ENCODE measurements at places on chromosomes 3 and 15.

DNA sequence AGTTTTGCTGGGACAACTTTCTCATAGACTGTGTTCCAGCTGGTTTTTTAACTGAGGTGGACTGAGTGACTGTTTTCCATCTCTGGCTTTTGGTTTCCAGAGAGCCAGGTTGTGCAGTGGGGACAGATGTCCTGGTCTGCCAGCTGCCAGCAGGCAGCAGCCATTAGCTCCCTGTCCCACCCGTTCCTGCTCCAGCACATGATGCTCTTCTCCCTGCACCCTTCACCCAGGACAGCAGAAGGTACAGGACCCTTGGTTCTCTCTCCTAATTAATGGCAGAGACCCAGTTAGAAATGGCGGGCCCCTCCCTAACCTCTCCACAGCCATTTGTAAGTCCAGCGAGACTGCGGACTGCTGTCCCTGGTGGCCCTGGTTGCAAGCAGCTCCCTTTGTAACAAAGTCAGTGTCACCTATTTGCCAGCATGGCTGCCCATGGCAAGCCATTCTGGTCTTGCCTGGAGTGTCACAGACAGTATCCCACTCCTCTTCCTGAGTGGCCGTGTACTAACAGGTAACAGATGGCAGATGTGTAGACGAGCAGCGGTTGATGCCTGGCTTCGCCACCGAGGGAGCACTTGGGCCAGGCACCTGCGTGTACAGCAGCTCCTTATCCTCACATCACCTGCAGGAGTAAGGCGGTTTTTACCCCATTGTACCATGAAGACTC, 148.3 kb downstream of the DNAJB8 start:
- no peak for DNase-seq

- DNase-seq = no peak
Observed at GRCh38 chr3:132284781-132285619, 32.2 kb upstream of the ACP3 start.

- DNase-seq = no peak
Observed at GRCh38 chr3:12194669-12195161, 36.0 kb upstream of the TIMP4 start.

GRCh38 chr15:52787123-52787503, 3.0 kb downstream of the ONECUT1 start:
- DNase-seq = no peak

GRCh38 chr15:44606740-44607139, 56.7 kb downstream of the SPG11 start:
- DNase-seq = no peak

DNA sequence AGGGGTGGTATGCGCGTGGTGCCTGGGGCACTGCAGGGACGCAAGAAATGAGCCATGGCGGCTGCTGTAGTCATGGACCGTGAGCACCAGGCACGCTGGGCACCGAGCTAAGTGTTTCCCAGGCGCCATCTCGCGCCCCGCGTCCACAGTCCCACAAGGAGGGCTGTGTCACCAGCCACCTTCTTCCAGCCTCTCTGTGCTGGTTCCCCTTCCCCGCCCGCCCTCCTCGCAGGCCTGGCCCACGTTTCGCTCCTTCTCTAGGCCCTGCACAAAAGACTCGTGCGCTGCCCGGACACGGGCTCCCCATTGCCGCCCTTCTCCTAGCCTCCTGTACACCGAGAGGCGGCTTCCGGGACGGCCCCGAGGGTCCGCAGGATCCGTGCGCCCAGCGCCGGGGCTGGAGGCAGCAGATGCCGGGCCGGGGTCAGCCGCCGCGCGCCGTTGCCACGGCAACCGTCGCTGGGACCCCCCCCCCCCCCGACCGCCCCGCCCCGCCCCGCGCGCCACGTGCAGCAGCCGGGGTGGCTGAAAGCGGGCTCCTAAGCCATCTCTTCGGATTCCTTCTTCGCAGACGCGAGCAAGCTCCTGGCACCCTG, 113.4 kb downstream of the SRGAP3 start:
- no peak for DNase-seq
